Small intestine (tissue), 16 donors: ENCODE measurements at places on chromosomes 7 and 10.

- peaks cover 3% of the 10 kb centered on the region for H3K4me1 ChIP-seq
- DNase-seq = peak; percentile 76
- H3K36me3 ChIP-seq = no peaks in the 10 kb centered on the region
- H3K27me3 ChIP-seq = no peaks in the 10 kb centered on the region
- H3K27ac ChIP-seq = peak overlapping the region; percentile 88
These were observed 780 bp downstream of the PLEKHA8 start for GRCh38 chr7:30028749-30029635.

DNA sequence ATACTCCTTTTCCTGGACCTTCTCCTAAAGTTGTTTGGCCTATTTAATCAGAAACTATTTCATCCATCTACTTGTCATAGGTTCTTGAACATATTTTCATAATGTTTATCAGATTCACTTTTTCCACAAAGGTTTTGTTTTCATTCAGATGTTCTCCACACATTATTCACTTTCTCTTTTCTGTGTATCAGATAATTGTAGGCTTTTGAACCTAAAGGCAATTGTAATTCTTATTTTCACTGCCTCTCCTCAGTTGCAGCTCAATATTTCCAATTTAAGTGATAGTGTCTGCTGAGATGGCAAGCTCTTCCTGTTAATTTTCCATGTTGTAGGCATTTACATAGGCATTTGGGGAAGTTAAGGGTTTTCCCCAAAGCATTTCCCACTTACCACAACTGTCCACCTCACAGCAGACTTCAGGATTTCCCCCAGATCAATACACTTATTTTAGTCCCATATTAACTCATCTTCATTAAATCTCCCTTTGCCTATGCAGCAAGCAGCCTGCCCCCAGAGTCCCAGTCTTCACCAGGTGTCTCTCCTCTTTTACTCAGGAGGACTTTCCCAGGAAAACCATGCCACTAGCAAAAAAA, 12.3 kb upstream of the IKZF1 start:
- H3K27ac ChIP-seq = no peak overlapping the region
- no peaks in the 10 kb centered on the region for H3K36me3 ChIP-seq
- H3K4me3 ChIP-seq = no peak overlapping the region
- H3K4me1 ChIP-seq = no peaks in the 10 kb centered on the region

- no peak for DNase-seq
- no peaks in the 10 kb centered on the region for H3K4me1 ChIP-seq
- no peaks in the 10 kb centered on the region for H3K36me3 ChIP-seq
- no peak overlapping the region for H3K27ac ChIP-seq
- H3K27me3 ChIP-seq = no peaks in the 10 kb centered on the region
- no peak overlapping the region for H3K4me3 ChIP-seq
These were observed 546.7 kb upstream of the LRRN3 start for GRCh38 chr7:110544194-110544593.

- H3K36me3 ChIP-seq = peaks cover 38% of the 10 kb centered on the region
- DNase-seq = peak; percentile 88
- H3K27ac ChIP-seq = peak overlapping the region; percentile 41
- peaks cover 3% of the 10 kb centered on the region for H3K4me1 ChIP-seq
- H3K4me3 ChIP-seq = no peak overlapping the region
These were observed 31.9 kb downstream of the LCOR start for GRCh38 chr10:96863922-96864543.

GRCh38 chr7:140497241-140497769, 18.0 kb upstream of the MKRN1 start:
- H3K4me3 ChIP-seq = no peak overlapping the region
- H3K36me3 ChIP-seq = no peaks in the 10 kb centered on the region
- H3K27me3 ChIP-seq = no peaks in the 10 kb centered on the region
- no peak overlapping the region for H3K27ac ChIP-seq

GRCh38 chr10:35399414-35400009, 63.2 kb downstream of the CCNY start:
- no peak for DNase-seq
- no peaks in the 10 kb centered on the region for H3K27me3 ChIP-seq
- peaks cover 4% of the 10 kb centered on the region for H3K36me3 ChIP-seq
- no peak overlapping the region for H3K4me3 ChIP-seq
- H3K27ac ChIP-seq = no peak overlapping the region

DNA sequence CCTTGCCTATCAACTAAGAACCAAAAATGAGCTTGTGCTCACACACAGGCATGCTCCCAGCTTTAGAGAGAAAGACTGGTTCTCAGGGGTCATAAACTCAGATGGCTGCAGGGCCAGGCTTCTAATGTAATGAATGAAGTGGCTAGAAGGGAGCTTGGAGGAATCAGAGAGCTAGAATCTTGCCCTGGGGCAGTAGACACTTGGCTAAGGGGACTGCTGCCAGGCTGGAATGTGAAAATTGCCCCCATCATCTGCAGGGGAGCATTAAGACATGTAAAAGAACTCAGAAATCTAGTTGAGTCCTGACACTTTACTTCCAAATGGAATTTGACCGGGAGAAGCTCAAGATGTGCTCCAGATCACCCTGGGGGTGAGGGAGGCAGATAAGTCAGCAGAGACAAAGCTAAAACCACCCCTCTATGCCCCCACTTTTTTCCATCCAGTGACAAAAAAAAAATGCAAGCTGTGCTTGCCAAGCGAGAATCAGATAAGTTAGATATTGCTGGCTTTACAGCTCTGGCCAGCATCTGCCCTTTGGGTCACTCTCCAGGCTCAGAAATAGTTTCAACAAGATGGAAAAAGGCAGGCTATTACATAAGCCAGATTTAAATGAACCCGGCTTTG, 2.3 kb upstream of the SLC16A9 start:
- no peak for DNase-seq
- peaks cover 3% of the 10 kb centered on the region for H3K4me1 ChIP-seq
- no peak overlapping the region for H3K4me3 ChIP-seq
- H3K27me3 ChIP-seq = peaks cover 2% of the 10 kb centered on the region

GRCh38 chr10:76632767-76633051, 1004.9 kb downstream of the KCNMA1 start:
- no peaks in the 10 kb centered on the region for H3K27me3 ChIP-seq
- DNase-seq = peak; percentile 48
- no peaks in the 10 kb centered on the region for H3K36me3 ChIP-seq
- no peak overlapping the region for H3K4me3 ChIP-seq
- H3K27ac ChIP-seq = no peak overlapping the region

- no peaks in the 10 kb centered on the region for H3K27me3 ChIP-seq
- DNase-seq = no peak
- no peak overlapping the region for H3K4me3 ChIP-seq
- no peak overlapping the region for H3K27ac ChIP-seq
These were observed 1021.9 kb upstream of the AUTS2 start for GRCh38 chr7:68576366-68576765.

- peak; percentile 3 for DNase-seq
- H3K4me3 ChIP-seq = no peak overlapping the region
- H3K27me3 ChIP-seq = no peaks in the 10 kb centered on the region
- peaks cover 3% of the 10 kb centered on the region for H3K36me3 ChIP-seq
- no peaks in the 10 kb centered on the region for H3K4me1 ChIP-seq
These were observed 101.6 kb downstream of the NKX6-2 start for GRCh38 chr10:132684164-132684891.

- no peaks in the 10 kb centered on the region for H3K36me3 ChIP-seq
- no peaks in the 10 kb centered on the region for H3K27me3 ChIP-seq
- DNase-seq = no peak
- H3K27ac ChIP-seq = no peak overlapping the region
These were observed 196.0 kb upstream of the GRB10 start for GRCh38 chr7:50978633-50979215.

- H3K4me3 ChIP-seq = no peak overlapping the region
- no peaks in the 10 kb centered on the region for H3K36me3 ChIP-seq
- no peaks in the 10 kb centered on the region for H3K27me3 ChIP-seq
- no peak overlapping the region for H3K27ac ChIP-seq
- DNase-seq = no peak
These were observed 85.4 kb downstream of the KCNMA1 start for GRCh38 chr10:77552252-77552651.

DNA sequence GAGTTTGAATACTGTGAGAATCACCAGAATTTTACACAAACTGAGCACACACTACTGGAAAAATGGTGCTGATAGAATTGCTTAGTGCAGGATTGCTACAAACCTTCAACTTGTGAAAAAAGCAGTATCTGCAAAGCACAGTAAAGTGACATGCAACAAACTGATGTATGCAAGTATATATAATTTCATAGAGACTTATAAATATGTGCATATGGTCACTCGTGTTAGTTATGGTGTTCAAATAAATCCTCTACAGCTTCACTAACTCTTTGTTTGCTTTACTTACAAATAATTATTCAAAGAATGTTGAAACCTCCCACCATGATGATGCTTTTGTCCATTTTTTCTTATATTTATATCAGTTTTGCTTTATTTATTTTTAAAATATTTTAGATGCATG, 1130.9 kb upstream of the CELF2 start:
- no peak overlapping the region for H3K4me3 ChIP-seq
- H3K4me1 ChIP-seq = no peaks in the 10 kb centered on the region
- DNase-seq = no peak
- H3K27ac ChIP-seq = no peak overlapping the region
- no peaks in the 10 kb centered on the region for H3K36me3 ChIP-seq

GRCh38 chr7:37916673-37917660, at the start of gene SFRP4:
Gene SFRP4, minus strand, starts transcription at chr7:37916817. Its CDS starts 280 bp downstream, at chr7:37916537.
- peak within 1 kb of the TSS; percentile 53 for H3K4me3 ChIP-seq
- H3K27me3 ChIP-seq = peaks cover 4% of the 10 kb centered on the region
- peaks cover 3% of the 10 kb centered on the region for H3K4me1 ChIP-seq
- no peaks in the 10 kb centered on the region for H3K36me3 ChIP-seq

DNA sequence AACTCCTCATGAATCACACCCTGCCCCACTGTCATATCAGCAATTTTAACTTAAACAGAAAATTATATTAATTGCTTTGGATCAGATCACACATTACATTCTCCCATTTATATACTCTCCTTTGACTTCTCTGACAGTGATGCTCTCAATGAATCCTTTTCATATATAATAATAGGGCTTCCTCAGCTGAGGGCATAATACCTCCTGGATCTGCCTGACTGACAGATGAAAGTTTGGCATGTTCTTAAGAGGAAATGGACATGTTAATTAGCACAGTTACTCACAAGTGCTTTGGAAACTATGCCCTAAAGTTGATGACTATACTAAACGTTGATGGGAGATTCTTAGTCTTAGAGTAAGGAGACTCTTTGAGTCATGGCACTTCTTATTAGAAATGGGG, 478.2 kb upstream of the LRRN3 start:
- H3K27ac ChIP-seq = no peak overlapping the region
- no peak overlapping the region for H3K4me3 ChIP-seq
- no peaks in the 10 kb centered on the region for H3K27me3 ChIP-seq
- no peak for DNase-seq

- no peak for DNase-seq
- peaks cover 19% of the 10 kb centered on the region for H3K36me3 ChIP-seq
- H3K27ac ChIP-seq = no peak overlapping the region
- no peaks in the 10 kb centered on the region for H3K27me3 ChIP-seq
These were observed 23.7 kb upstream of the MRC1 start for GRCh38 chr10:17785276-17785930.

DNA sequence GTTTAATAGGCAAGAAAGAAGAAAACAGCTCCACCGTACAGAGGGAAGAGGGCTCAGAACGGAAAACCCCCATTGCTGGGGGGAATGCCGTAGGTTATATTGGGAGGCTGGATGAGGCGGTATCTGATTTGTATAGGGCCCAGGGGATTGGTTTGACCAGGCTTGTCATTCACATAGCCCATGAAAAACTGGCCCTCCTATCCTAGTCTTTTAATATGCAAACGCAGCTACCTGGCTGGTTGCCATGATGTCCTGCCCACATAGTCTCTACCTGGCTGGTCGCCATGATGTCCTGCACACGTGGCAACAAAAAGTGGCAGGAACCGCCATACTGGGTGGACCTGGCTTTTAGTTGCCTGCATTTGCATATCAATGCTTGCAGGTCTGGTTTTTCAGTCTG, 84.7 kb downstream of the AUTS2 start:
- no peak overlapping the region for H3K4me3 ChIP-seq
- no peaks in the 10 kb centered on the region for H3K4me1 ChIP-seq
- no peak overlapping the region for H3K27ac ChIP-seq
- DNase-seq = no peak

DNA sequence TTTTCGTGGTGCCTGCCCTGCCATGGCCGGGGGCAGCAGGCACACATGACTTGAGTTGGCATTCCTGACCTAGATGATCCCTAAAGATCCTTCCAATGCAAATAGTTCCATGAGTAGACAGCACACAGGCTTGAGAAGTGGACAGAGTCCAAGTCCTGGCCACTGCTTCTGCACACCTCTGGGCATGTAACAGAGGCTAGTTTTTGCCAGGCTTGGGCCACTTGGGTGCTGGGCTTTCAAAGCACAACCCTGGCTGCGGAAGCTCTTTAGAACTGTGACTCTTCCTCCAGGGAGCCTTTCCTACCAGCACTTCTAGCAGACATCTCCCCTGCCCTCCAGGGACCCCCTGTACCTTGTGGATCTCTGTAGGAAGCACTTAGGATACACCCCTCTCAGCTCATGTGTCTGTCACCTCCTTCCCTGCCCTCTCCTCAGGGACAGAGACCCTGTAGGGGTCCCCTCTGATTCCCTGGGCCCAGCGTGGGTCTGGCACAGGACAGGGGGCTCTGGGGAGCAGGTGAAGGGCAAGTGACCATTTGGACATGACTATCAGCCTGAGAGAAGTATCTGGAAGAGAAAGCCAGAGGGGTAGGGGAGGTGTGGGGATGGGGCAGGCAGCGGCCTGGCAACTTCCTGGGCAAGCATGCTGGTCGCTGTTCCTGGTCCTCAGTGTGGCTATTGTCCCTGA, 36.2 kb downstream of the ZCCHC24 start:
- H3K4me1 ChIP-seq = no peaks in the 10 kb centered on the region
- H3K4me3 ChIP-seq = no peak overlapping the region
- H3K27me3 ChIP-seq = no peaks in the 10 kb centered on the region
- no peaks in the 10 kb centered on the region for H3K36me3 ChIP-seq
- DNase-seq = no peak

DNA sequence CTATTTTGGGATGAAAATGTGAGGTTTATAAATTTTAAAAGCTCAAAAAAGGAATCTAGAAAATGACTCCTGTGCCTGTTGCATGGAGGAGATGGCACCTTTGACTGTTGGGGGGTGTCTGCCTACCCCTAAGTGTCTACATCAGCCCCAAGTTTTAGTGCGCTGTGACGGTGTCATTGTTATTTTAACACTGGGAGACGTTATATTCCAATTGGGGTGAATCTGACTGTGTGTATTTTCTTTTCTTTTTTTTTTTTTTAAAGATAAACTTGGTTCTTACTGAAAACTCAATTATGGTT, 517 bp downstream of the SRGN start:
- no peaks in the 10 kb centered on the region for H3K27me3 ChIP-seq
- no peaks in the 10 kb centered on the region for H3K4me1 ChIP-seq
- peak overlapping the region; percentile 61 for H3K27ac ChIP-seq
- no peak for DNase-seq
- peak overlapping the region; percentile 44 for H3K4me3 ChIP-seq

GRCh38 chr10:64116707-64117106, 595.5 kb downstream of the REEP3 start:
- H3K4me1 ChIP-seq = no peaks in the 10 kb centered on the region
- no peak overlapping the region for H3K4me3 ChIP-seq
- H3K27me3 ChIP-seq = no peaks in the 10 kb centered on the region
- no peak for DNase-seq
- no peaks in the 10 kb centered on the region for H3K36me3 ChIP-seq

GRCh38 chr7:98420966-98421612, 20.2 kb upstream of the BAIAP2L1 start:
- no peaks in the 10 kb centered on the region for H3K36me3 ChIP-seq
- H3K4me1 ChIP-seq = peaks cover 3% of the 10 kb centered on the region
- no peak overlapping the region for H3K4me3 ChIP-seq
- H3K27me3 ChIP-seq = no peaks in the 10 kb centered on the region
- DNase-seq = peak; percentile 90

- no peak overlapping the region for H3K4me3 ChIP-seq
- H3K36me3 ChIP-seq = no peaks in the 10 kb centered on the region
- peaks cover 2% of the 10 kb centered on the region for H3K27me3 ChIP-seq
- H3K4me1 ChIP-seq = no peaks in the 10 kb centered on the region
- H3K27ac ChIP-seq = no peak overlapping the region
These were observed 32.2 kb upstream of the COL13A1 start for GRCh38 chr10:69769395-69769992.
